ENCODE measurements at places on chromosomes 11 and 22.

- no peak for DNase-seq
These were observed 3.7 kb downstream of the UPB1 start for GRCh38 chr22:24498824-24499223.

DNA sequence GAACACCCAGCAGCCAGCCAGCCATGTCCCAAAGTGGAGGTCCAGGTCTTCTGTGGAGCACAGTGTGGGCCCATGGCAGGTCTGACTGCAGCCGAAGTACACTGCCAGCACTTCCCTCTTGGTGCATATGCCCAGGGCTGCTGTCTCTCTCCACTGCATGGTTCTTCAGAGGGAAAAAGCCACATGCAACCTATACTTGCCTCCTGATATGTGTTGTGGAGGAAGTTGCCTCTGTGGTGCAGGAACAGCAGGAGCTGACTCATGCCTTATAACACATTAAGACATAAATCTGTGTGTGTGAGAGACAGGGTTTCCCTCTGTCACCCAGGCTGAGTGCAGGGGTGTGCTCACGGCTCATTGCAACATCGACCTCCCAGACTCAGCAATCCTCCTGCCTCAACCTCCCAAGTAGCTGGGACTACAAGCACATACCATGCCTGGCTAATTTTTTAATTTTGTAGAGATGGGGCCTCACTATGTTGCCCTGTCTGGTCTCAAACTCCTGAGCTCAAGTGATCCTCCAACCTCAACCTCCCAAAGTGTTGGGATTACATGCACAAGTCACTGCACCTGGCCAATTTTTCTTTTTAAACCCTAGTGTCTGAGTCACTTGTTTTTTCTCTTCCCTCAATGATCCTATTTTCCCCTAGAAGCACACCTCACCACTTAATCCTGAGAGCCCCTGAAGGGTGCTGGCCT, 98.8 kb downstream of the MPPED2 start:
- no peak for DNase-seq

GRCh38 chr11:12802418-12803085, 128.3 kb downstream of the TEAD1 start:
- DNase-seq, result no peak

GRCh38 chr11:131982154-131982553, 611.7 kb downstream of the NTM start:
- DNase-seq, result no peak

- DNase-seq, result no peak
These were observed 13.4 kb upstream of the ST14 start for GRCh38 chr11:130145975-130146776.

DNA sequence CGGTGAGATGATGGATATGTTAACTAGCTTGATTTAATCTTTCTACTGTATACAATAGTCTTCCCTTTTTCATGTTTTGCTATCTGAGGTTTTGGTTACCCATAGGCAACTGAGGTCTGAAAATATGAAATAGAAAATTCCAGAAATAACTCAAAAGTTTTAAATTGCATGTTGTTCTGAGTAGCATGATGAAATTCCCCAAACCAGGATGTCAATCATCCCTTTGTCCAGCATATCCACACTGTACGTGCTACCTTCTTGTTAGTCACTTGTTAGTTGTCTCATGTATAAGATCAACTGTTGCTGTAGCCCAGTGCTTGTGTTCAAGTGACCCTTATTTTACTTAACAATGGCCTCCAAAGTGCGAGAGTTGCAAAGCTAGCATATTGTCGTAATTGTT, 21.2 kb upstream of the OR10W1 start:
- no peak for DNase-seq

- no peak for DNase-seq
These were observed 8.5 kb downstream of the RAB30 start for GRCh38 chr11:83063073-83063754.

DNA sequence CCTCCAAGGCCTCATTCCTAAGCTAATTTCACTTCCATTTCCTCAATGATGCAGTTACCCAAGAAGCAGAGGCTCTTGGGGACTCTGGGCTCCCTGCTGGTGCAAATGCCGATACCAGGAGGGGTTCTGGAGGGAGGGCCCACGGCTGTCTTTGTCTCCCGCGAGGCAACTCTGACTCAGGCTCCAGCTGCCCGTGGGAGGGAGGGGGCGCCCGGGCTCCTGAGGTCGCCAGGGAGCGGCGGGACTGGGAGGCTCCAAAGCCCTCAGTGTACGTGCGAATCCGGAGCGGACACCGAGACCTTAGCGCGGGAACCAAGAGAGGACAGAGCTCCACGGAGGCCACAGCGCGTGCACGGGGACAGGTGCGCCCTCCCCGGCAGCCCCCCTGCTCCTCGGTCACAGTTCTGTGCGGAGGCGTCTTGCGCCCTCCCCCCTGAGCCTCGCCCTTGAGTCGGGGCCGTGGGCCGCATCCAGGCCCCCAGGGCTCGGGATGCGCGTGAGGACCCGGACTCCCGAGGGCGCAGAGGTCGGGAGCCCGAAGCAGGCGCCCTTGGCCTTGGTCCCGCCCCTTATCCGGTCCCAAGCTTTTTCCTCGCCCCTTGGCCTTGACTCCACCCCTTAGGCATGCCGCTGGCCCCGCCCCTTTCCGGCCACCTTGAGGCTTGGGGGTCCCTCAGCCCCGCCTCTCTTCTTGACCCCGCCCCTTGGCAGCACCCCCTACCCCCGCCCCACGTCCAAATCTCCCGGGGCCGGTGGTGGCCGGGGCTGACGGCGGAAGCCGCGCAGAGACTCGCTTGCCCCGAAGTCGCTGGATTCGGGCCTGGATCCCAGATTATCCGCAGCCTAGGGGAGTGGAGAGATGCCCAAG, 4.7 kb upstream of the SHISA8 start:
- peak; percentile 24 for DNase-seq

DNA sequence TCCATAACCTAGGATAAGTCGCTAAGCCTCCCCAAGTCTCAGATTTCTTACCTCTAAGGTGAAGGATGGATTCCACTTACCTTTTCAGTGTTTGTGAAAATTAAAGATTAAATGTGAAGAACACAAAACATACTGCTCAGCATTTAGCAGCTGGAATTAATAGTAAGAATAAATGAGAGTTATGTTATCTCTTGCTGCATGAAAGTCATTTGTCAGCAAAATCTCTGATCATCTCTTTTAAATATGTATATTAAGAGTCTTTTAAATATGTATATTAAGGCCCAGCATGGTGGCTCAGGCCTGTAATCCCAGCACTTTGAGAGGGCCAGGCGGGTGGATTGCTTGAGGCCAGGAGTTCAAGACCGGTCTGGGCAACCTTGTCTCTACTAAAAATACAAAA, 72.3 kb upstream of the TTC12 start:
- DNase-seq, result no peak

- DNase-seq, result no peak
These were observed 26.1 kb downstream of the GAL start for GRCh38 chr11:68710409-68710808.

- no peak for DNase-seq
These were observed 22.8 kb downstream of the SYN3 start for GRCh38 chr22:33035272-33035863.

GRCh38 chr11:121295246-121296029, 2.9 kb downstream of the SC5D start:
- no peak for DNase-seq

- no peak for DNase-seq
These were observed 105.7 kb upstream of the ANO1 start for GRCh38 chr11:69972351-69972802.

DNA sequence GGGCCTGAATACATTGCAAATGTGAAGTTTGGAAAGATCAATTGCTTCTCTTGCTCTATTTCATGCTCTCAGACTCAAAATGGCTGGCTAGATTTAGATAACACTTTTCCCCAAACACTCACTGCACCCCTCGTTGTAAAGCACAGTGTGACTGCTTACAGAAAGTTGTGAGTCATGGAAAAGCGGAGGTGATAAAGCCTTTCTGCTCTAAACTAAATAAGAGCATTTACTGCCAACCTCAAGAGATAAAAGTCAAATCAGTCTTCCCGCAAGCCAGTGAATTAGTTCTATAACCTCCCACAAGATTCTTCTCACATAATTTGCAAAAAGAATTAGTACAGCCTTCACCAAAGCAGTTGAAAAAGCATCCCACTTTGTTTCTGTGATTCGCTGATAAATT, 168.7 kb downstream of the WT1 start:
- no peak for DNase-seq

DNA sequence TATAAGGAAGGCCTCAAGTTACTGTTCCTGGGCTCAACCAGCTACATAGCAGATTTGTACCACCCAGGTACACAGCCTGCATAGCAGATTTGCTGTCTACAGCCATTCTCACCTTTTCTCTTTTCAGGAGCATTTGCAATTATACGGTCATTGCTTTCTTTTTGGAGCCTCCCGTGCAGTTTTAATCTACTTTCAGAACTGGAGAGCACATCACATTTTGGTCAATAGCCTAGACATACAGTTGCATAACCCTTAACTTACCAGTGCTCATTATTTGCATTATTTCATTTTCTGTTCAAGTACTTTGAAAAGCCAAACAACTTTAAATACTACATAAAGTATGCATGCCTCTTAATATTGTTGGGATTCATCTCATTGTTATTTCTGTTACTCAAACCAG, 150.5 kb upstream of the SORL1-AS1 start:
- no peak for DNase-seq

- DNase-seq, result peak; percentile 34
These were observed 14.1 kb upstream of the MDK start for GRCh38 chr11:46367244-46367915.

DNA sequence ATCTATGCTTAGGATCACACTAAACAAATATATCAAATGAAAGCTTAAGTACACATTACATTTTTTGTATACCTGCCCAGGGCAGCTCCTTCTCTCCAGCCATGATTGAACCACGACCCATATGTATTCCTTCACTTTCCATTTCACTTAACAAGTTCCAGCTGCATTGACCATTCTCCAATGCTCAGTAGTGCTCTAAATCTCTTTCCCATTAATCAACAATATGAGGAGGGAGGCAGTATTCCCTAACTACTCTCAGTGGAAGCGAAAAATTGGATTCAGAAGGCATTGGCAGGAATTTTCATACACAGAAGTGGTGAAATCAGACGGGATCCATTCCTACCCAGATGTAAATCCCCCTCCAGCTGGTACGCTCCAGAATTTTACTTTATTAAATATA, 372.0 kb upstream of the LUZP2 start:
- DNase-seq, result no peak

GRCh38 chr22:48823941-48824340, 1003.7 kb downstream of the BRD1 start:
- no peak for DNase-seq

GRCh38 chr11:26830218-26830617, 108.4 kb upstream of the SLC5A12 start:
- no peak for DNase-seq

DNA sequence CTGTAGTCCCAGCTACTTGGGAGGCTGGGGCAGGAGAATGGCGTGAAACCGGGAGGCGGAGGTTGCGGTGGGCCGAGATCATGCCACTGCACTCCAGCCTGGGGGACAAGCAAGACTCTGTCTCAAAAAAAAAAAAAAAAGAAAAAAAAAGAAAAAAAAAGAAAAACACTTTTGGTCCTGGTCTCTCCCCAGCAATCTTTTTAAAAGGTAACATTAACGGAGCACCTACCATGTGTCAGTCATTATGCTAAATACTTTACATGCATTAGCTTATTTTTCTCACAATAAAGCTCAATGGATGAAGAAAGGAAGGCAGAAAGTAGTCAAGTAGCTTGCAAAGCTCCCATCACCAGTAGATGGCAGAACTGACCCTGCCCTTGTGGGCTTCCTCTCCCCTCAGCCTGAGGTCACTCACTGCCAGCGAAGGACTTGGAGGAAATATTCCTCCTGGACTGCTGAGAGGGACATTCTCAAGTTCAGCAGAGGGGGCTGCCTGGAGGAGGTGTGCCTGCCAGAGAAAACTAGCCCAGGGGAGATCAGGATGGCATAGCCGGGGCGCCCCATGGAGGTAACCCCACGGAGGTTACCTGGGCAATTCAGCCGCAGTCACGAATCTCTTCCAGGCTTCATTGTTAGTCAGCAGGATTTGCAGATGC, 15.5 kb downstream of the APOL3 start:
- no peak for DNase-seq
